ENCODE measurements at places on chromosomes 3 and 15. TPM values are rescaled to one million over a fixed set of nuclear protein-coding genes. Genes with fewer than 3 reads are reported as not detected.

Gene GOLGA8T
- total RNA-seq, result not detected

Gene INKA1
- total RNA-seq, result 0.73 TPM

Gene PLSCR2
- 1.1 TPM for total RNA-seq

Gene VILL
- total RNA-seq, result 18.4 TPM

Gene EOMES
- total RNA-seq, result 18.6 TPM

Gene PEX5L
- total RNA-seq, result 0.12 TPM

Gene TMEM212
- total RNA-seq, result not detected

Gene KLHL6
- 35.1 TPM for total RNA-seq

Gene SCN11A
- total RNA-seq, result 0.07 TPM

Gene C3orf85
- total RNA-seq, result not detected

Gene LRRIQ4
- not detected for total RNA-seq

Gene PDE8A
- 14.0 TPM for total RNA-seq

Gene SLC2A2
- not detected for total RNA-seq

Gene EMC7
- 82.5 TPM for total RNA-seq

Gene SPINK8
- total RNA-seq, result not detected

Gene DNAJB8
- not detected for total RNA-seq

Gene IGF2BP2
- total RNA-seq, result 0.80 TPM

Gene SLCO2A1
- total RNA-seq, result not detected

Gene HGD
- total RNA-seq, result 0.61 TPM

Gene SH2D7
- 0.07 TPM for total RNA-seq

Gene FBXW12
- total RNA-seq, result not detected

Gene TMEM45A
- total RNA-seq, result 0.22 TPM

Gene BRPF1
- total RNA-seq, result 41.3 TPM

Gene PRR20G
- not detected for total RNA-seq

Measured in T-helper 1 cell treated with Interleukin-12 subunit alpha and Interleukin-12 subunit beta and Interleukin-4 antibody, amounts not matched to agents 30 ng/mL and 1 ng/mL, for 36 hours (primary cell).